ENCODE measurements at places on chromosomes 4 and X.

GRCh38 chr4:103292373-103292772 lies 94.2 kb upstream of the CENPE start:
- DNase-seq, result no peak

GRCh38 chr4:35772291-35772690 lies 472.0 kb downstream of the ARAP2 start:
- no peak for DNase-seq

- DNase-seq, result no peak
These were observed 931.7 kb upstream of the HS3ST1 start for GRCh38 chr4:12360391-12360790.

DNA sequence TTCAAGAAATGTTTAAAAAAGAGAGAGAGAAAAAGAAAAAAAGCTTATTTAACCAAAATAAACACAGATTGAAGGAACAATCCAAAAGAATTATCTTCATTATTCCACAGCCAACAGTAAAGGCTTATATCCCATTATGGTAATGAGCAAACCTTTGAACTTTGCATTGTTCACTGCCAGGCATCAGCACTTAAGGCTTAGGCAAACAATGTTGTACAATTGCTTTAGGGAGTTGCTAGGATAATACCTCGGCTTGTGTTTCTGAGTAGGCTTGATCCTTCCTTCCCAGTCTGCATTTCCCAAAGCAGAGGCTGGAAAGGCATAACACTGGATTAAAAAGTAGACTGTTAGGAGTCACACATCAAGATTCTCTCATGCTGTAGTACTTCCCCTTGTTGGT lies 352.7 kb upstream of the IGFBP7 start:
- DNase-seq, result no peak

- no peak for DNase-seq
These were observed 26.0 kb upstream of the BMP2K start for GRCh38 chr4:78749972-78750727.
